ENCODE measurements at places on chromosomes 4 and X. TPM values are rescaled to one million over a fixed set of nuclear protein-coding genes. Genes with fewer than 3 reads are reported as not detected.
A peak's percentile ranks its signal among the peaks of the same experiment; 100 is the strongest.

RNF128 gene
- total RNA-seq: 51.6 TPM

PPEF2 gene
- not detected for total RNA-seq

MAP3K15 gene
- total RNA-seq: not detected

PNMA5 gene
- total RNA-seq: not detected

- H3K36me3 ChIP-seq: no peaks in the 10 kb centered on the region
- no peaks in the 10 kb centered on the region for H3K27me3 ChIP-seq
- no peak for DNase-seq
- H3K27ac ChIP-seq: no peak overlapping the region
- peaks cover 11% of the 10 kb centered on the region for H3K4me1 ChIP-seq
- no peak overlapping the region for H3K4me3 ChIP-seq
Observed at GRCh38 chr4:15145709-15146108, 143.4 kb downstream of the CPEB2 start.

DNA sequence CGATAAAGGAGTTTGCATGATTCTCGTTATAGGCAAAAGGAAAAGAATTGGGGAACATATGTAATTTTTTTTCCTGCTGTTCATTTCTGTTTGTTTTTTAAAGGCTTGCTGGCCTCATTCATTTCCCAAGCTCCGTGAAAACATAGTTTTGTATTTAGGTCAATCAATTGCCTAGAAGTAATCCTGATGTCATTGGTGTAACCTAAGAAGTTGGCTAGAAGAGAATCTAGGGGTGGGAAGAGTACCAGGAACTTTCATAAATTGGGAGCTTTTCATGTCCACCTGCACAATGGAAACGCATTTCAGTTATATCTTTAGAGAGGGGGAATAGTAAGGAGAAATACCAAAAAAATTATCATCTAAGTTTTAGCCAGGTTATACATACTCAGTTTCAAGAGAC lies 3.8 kb downstream of the RAPGEF2 start:
- no peak for DNase-seq
- no peaks in the 10 kb centered on the region for H3K27me3 ChIP-seq
- no peak overlapping the region for H3K27ac ChIP-seq
- H3K4me1 ChIP-seq: peaks cover 9% of the 10 kb centered on the region

GRCh38 chr4:84648863-84649647 lies 66.1 kb downstream of the CDS1 start:
- no peaks in the 10 kb centered on the region for H3K36me3 ChIP-seq
- H3K27ac ChIP-seq: no peak overlapping the region
- peaks cover 15% of the 10 kb centered on the region for H3K4me1 ChIP-seq
- H3K4me3 ChIP-seq: no peak overlapping the region
- peak; percentile 36 for DNase-seq

GRCh38 chr4:159250751-159251325 lies 148.0 kb downstream of the RAPGEF2 start:
- H3K4me1 ChIP-seq: peaks cover 20% of the 10 kb centered on the region
- H3K4me3 ChIP-seq: no peak overlapping the region
- no peak for DNase-seq
- peaks cover 12% of the 10 kb centered on the region for H3K36me3 ChIP-seq

- DNase-seq: no peak
- no peaks in the 10 kb centered on the region for H3K36me3 ChIP-seq
- peaks cover 45% of the 10 kb centered on the region for H3K4me1 ChIP-seq
Observed at GRCh38 chr4:101283434-101283833, 63.9 kb downstream of the PPP3CA start.

- H3K27me3 ChIP-seq: no peaks in the 10 kb centered on the region
- DNase-seq: no peak
- H3K4me3 ChIP-seq: no peak overlapping the region
- no peak overlapping the region for H3K27ac ChIP-seq
- H3K36me3 ChIP-seq: no peaks in the 10 kb centered on the region
Observed at GRCh38 chrX:7852166-7852565, 9.2 kb downstream of the VCX start.

DNA sequence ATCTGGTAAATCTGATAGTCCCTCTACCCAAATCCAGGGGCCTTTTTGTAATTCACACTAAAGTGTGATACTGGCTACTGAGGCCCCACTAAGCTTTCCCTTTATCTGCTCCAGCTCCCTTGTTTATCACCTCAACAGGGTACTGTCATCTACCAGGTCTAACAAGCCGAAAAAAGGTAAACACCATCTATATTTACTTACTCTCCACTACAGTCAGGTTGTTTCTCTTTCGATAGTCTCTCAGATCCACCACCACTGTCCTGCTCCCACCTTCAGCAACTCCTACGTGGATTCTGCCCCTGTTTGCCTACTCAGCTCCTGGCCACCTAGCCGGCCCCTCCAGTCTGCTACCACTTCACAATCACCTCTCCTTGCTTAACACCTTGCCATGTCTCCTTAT lies 3.3 kb downstream of the ITIH6 start:
- no peaks in the 10 kb centered on the region for H3K27me3 ChIP-seq
- H3K4me3 ChIP-seq: no peak overlapping the region
- no peak for DNase-seq
- no peaks in the 10 kb centered on the region for H3K36me3 ChIP-seq
- no peak overlapping the region for H3K27ac ChIP-seq

DNA sequence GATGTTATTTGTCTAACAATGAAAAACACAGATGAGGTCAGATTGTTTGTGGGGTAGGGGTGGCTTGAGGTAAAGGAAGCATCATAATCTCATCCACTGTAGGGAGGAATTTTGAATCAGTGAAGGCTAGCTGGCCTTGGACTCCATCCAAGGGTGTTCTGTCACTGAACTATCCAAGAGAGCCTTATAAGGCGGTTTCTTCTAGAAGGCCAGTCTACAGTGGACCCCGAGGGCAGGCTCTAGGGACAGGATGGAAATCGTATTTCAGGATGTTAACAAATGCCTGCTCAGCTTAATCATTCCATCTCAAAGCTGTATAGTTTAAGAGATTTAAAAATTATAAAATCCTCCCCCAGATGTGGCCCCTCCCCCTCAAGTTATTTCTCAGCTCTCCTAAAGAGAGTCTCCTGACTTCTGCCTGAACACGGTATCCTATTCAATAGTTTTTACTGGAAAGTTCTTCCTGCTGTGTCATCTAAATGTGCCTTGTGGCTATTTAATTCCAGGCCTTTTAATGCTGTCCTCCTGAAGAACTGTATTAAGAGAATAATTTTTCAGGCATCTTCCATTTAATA lies 8.0 kb downstream of the IGFBP7 start:
- H3K27ac ChIP-seq: peak overlapping the region; percentile 77
- no peak overlapping the region for H3K4me3 ChIP-seq
- DNase-seq: peak; percentile 89

DNA sequence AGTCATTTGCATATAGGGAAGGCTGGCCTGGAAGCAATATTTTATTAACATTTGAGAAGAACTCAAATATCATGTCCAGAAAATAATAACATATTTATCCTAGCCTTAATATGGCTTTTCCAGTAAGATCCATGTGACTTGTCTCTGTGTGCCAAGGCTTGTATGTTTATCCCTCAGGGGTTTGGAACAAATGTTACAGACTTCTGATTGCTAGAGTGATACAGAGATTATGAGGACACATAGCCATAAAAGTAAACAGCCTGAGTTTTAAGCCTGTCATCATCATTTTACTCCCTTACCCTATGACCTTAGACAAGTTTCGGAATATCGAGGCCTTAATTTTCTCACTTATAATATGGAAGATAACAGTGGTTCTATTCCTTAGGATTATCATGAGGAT lies 338.1 kb downstream of the GPAT3 start:
- H3K4me3 ChIP-seq: no peak overlapping the region
- no peaks in the 10 kb centered on the region for H3K4me1 ChIP-seq
- no peak for DNase-seq
- H3K27me3 ChIP-seq: no peaks in the 10 kb centered on the region
- no peaks in the 10 kb centered on the region for H3K36me3 ChIP-seq

GRCh38 chr4:99219479-99219878 lies 433 bp upstream of the ADH6 start:
- H3K4me3 ChIP-seq: no peak overlapping the region
- no peak for DNase-seq
- no peaks in the 10 kb centered on the region for H3K4me1 ChIP-seq
- no peaks in the 10 kb centered on the region for H3K36me3 ChIP-seq
- no peak overlapping the region for H3K27ac ChIP-seq
- no peaks in the 10 kb centered on the region for H3K27me3 ChIP-seq

DNA sequence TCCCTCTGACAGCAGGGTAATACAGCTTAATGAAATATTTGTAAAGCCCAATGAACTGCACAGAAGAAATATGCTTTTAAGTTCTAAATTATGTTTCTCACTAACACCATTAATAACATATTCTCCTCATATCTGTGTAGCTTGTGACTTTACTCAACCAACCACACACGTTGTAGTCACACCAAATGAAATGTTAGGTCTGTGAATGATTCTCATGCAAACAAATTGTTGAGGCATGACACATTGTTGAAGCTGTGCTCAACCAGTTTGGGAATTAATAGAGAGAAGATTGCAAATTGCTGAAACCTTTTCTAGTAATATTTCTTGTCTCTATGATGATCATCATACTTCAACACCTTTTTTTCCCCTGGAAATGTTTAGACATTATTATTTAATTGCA lies 645.9 kb downstream of the PCDH7 start:
- no peak overlapping the region for H3K27ac ChIP-seq
- no peaks in the 10 kb centered on the region for H3K27me3 ChIP-seq
- no peaks in the 10 kb centered on the region for H3K36me3 ChIP-seq
- no peak overlapping the region for H3K4me3 ChIP-seq
- no peaks in the 10 kb centered on the region for H3K4me1 ChIP-seq

- H3K4me1 ChIP-seq: no peaks in the 10 kb centered on the region
- H3K27me3 ChIP-seq: no peaks in the 10 kb centered on the region
- no peak overlapping the region for H3K4me3 ChIP-seq
- peaks cover 16% of the 10 kb centered on the region for H3K36me3 ChIP-seq
- H3K27ac ChIP-seq: no peak overlapping the region
- DNase-seq: no peak
Observed at GRCh38 chr4:185370268-185370949, 25.3 kb downstream of the LRP2BP start.

GRCh38 chrX:21831496-21831895 lies 7.9 kb upstream of the MBTPS2 start:
- no peaks in the 10 kb centered on the region for H3K27me3 ChIP-seq
- no peak overlapping the region for H3K4me3 ChIP-seq
- H3K27ac ChIP-seq: no peak overlapping the region
- no peaks in the 10 kb centered on the region for H3K36me3 ChIP-seq
- no peaks in the 10 kb centered on the region for H3K4me1 ChIP-seq

DNA sequence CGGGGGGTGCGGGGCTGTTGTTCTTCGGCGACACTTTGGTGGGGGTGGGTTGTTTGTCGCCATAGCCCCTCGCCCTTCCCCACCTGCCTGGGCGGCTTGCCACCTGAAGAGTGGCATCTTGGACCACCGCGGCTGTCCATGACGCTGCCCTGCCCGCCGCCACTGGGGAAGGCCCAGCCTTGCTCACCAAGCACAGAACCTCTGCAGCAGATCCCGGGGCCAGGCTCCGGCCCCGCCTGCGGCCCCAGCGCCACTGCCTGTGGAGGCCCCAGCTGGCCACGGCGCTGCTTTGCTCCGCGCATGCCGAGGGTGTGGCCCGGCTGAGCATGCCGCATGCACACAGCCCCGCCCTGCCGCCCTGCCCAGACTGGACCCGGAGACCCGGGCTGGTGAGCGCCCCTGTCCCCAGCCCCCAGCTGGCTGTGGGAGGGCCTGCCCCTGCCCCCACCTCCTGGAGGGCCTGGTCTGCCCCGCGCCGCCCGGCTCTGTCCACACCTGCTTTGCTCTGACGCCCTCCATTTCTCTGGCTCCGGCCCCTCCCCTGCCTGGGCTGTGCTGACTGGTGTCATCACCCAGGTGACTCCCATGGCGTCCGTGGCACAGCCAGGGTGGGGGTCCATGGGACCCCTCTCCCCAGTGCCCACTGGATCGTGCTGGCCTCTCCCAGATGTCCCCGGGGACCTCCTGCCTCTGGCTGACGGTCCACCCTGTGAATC lies 5.3 kb downstream of the NAT8L start:
- peak; percentile 90 for DNase-seq
- H3K4me3 ChIP-seq: peak overlapping the region; percentile 18
- peaks cover 23% of the 10 kb centered on the region for H3K4me1 ChIP-seq

GRCh38 chr4:74012130-74012529 lies 13.7 kb upstream of the CXCL5 start:
- H3K36me3 ChIP-seq: no peaks in the 10 kb centered on the region
- DNase-seq: peak; percentile 12
- no peak overlapping the region for H3K4me3 ChIP-seq
